ENCODE measurements at places on chromosomes 3 and 15.
A peak's percentile ranks its signal among the peaks of the same experiment; 100 is the strongest.

GRCh38 chr3:19348941-19349564, 200.7 kb downstream of the KCNH8 start:
- DNase-seq: no peak

- DNase-seq: no peak
Measured at GRCh38 chr3:72152551-72153476, 367.9 kb upstream of the PROK2 start.

DNA sequence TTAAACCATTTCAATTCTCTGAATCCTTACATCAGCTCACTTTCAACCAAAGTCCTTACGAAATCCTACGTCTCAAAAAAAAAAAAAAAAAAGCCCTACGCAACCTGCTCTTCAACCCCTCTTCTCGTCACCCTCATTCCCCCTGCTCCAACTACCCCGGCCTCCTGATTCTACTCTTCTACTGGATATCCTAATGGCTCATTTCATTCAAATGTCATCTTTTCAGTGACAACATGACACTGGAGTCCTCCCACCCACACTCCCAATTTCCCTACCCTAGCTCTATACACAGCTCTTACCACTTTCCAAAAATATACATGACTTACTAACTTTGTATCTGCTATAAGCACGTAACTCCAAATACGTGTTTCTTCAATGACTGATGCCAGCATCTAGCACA, 11.5 kb downstream of the UBP1 start:
- no peak for DNase-seq

DNA sequence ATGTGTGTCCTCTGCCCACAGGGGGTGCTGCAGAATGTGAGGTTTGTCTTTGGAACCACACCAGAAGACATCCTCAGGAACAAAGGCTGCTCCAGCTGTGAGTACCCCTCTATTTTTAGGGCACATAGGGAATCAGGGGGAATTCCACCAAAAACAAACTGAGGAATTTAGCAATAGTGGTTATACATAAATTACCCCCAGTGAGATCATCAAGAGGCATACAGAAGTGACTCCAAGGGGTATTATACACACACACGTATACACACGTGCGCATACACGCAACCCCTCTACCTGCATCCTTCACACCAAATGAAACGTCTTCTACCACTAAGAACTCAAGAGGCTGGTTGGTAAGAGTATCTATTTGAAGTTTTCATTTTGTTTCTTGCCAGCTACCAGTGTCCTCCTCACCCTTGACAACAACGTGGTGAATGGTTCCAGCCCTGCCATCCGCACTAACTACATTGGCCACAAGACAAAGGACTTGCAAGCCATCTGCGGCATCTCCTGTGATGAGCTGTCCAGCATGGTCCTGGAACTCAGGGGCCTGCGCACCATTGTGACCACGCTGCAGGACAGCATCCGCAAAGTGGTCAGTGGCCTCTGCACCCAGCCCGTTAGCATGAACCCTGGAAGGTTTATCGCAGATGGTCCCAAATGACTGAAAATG, 2.9 kb downstream of the THBS1 start:
- DNase-seq: peak; percentile 16

- DNase-seq: no peak
Measured at GRCh38 chr3:197006860-197007259, 22.8 kb downstream of the MELTF start.

GRCh38 chr15:64144565-64145281, 6.8 kb upstream of the SNX22 start:
- DNase-seq: peak; percentile 58

- no peak for DNase-seq
Measured at GRCh38 chr3:31945738-31946052, 35.4 kb downstream of the OSBPL10 start.

DNA sequence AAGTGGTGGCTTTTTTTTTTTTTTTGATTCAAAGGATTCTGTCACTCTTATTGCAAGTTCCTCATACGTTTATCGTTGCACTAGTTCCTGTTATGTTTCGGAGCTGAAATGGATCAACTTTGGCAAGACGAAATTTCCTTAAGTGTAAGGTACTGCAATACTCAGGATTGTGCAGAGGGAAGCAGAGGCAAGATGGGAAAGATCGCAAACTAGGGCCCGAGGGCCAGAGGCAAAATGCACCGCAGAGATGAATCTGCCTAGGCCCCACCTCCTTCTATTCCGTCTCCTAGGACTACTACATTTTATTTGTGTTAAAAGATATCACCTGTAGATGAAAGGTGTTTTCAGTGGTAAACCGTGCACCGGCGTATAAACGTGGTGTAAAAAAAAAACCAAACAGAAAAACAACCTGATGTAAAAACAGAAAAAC, 331 bp downstream of the RNU6-1 start:
- no peak for DNase-seq

DNA sequence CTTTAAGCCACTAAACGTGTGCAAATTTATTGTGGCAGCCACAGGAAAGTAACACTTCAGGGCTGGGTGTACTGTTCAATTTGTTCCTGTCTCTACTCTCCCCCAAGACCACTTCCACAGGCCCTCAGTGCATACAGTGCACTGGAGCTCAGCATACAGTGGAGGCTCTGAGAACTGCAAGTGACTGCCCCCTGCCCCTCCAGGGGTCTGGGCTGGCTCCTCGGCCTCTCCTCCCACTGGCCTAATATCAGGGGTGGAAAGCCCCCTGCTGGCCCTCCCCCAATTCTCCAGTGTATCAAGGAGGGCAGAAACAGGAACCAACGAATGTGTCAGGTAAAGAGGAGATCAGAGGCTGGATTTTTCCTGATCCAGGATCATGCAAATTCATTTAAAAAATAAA, 19.9 kb upstream of the HEG1 start:
- DNase-seq: no peak

- no peak for DNase-seq
Measured at GRCh38 chr3:8625991-8626390, 18.6 kb downstream of the SSUH2 start.

GRCh38 chr15:50109076-50109987, 9.7 kb downstream of the ATP8B4 start:
- no peak for DNase-seq

DNA sequence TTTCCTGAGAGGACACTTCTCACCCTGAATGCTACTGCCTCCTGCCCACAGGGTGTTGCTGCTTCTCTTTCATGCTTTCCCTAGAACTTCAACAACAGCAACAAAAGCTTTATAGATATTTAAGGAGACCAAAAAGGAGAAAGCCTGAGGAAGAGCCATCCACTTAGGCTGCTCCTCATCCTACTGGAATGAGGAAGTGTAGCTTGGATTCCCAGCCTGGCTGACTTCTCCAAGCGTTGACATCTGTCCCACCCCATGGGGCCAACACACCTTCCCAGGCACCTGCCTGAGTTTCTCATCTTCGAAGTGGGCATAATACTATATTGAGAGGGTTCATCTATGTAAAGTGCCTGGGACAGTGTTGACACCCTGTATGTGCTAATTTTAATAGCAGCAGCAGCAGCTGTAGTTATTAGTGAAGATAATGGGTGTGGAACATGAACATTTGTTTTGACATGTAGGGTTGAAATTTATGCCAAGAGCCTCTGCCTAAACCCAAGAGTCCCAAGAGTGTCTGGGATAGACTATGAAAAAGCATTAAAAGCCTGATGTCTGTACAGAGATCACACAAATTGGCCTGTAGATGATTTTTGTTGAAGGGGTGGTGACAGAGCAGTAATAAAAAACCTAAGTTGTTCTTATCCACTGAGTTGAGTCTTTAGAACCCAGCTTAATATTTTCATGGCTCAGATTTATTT, 96.5 kb upstream of the PIAS1 start:
- DNase-seq: no peak

DNA sequence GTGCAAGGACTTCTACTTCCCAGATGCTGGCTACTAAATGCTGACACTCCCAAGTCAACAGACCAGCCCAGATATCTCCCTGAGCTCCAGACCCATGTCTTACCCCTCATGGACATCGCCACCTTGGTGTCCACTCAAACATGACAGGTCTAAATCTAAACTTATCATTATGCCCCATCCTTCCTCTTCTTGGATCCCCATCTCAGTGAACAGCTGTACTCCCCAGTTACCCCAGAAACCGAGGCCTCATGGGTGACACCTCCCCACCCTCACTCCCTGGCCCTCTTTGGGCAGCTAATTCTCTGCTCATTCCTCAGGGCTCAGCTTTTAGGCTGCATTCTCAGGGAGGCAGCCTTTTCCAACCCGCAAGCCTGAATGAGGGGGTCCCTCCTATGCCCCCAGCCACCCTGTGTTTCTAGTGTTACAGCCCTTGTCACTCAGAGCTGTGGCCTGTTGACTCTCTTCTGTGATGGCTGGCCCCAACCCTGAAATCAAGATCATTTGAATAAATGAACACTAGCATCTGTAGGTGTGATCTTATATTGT, 5.4 kb downstream of the EHD4 start:
- no peak for DNase-seq
